T-helper 2 cell (primary cell): ENCODE measurements at places on chromosomes 1 and 21.

DNA sequence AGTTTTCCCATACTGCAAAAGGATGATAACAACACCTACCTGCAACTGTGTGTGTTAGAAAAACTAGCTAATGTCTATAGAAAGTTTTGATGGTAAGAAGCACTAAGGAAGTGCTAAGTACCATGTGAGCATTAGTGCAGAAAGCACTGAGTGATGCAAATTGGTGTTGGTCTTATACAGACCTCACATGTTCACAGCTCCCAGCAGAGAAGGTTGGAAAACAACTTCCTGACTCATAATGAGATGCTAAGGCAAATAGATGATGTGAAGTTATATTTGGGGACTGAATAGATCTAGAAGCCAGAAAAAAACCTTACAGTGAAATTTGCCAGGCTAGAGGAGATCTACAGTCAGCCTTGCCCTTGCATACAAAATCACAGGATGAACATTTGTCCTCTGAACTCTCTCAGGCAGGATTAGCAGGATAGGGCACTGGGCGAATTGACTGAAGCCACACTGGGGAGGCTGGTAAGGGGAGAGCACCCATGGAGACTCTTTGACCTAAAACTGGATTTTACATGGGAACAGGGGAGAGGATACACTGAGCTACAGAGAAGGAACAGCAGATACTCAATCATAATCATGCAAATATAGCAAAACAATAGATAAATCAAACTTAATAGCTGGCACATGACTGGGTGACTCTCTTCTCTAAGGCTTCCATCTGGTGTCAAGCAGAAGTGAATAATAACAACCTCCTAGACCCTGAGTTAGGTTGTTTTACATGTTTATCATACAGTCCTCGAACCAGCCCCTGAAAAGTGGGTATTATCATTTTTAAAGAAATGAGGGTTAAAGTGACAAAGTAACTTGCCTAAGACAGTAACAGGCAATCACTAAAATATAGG lies 61.3 kb downstream of the ASTN1 start:
- DNase-seq: no peak

DNA sequence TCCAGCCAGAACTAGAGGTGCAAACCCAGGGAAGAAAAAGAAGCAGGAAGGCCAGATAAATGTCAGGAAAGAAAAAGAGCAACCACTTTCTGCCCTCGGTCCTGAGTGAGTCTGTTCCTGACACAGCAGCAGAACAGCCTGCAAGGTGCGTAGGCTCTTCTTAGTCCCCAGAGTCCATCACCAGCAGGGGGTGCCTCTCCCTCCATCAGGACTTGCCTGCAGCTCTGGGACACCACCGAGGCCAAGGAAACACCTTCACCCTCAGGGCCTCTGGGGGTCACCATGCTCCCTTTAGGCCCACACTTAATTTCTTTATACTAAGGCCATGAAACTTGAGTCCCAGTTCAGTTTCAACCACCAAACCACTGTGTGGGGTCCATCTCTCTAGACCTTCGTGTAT lies 43.7 kb upstream of the NFASC start:
- no peak for DNase-seq

DNA sequence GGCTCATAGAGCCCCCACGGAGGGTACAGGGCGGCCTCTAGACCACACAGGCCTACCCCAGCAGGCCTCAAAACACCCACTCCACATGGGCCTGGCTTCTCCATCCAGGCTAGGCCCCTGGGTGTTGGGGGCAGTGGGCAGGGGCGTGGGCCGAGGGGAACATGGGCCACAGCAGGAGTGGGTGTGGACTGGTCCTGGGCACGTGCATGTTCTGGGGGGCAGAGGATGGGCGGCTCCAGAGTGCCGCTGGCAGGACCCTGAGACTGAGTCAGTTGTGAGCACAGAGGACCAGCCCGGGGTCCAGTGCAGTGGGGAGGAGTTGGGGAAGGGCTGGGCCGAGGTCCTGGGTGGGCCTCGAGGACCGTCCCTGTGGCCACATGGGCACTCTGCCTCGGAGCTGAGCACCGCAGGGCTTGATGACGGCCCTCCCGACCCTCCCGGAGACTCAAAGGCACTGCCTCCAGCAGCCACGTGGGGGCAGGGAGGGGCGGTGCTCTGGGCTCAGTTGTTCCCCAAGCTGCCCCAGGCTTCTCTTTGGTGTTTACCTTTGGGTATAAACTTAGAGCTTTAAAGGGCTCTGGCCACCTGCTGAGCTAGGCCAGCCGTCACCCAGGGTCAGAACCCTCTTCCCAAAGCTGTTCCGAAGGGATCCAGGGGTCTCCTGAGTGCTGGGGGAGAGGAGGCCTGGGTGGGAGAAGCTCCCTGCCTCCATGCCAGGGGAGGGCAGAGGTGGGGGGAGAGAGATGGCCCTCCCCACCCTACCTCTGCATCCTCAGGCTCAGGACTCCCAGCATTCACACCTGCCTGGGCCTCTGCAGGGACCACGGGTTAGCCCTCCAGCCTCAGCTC lies 79.9 kb downstream of the MORN1 start:
- peak; percentile 52 for DNase-seq

DNA sequence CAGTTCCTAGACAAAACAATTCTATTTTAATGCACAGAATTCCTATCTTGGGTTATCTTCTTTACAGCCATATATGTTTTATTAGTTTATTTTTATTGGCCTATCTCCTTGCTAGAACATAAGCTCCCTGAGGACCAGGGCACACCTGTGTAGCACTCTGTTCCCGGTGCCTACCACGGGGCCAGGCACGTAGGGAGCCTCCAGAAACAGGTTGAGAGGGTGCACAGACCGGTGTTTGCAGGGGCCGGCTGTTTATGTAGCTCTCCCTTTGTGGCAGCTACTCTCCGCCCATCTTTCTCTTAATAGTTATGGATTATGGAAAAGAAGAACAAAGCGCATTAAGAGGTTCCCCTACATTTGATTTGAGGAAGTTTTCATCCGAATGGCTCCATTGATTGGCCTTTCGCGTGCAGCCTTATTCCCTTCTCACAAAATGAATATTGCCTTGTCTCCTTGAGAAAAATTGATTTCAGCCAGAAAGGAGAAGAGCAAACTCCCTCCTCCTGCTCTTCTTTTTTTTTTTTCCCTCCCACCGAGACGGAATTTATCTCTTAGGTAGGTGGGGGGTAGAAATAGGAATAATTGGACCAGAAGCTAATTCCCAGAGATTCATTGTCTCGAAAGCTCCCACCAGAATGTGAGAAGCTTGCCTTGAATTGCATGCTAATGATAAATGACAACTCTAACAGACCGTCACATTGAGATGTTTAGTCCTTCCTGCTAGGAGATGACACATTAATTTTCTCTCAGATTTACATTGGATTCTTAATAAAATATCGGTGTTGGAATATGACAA lies 447.4 kb downstream of the CAMTA1 start:
- no peak for DNase-seq

GRCh38 chr1:56803561-56804156 lies 15.5 kb downstream of the FYB2 start:
- no peak for DNase-seq

DNA sequence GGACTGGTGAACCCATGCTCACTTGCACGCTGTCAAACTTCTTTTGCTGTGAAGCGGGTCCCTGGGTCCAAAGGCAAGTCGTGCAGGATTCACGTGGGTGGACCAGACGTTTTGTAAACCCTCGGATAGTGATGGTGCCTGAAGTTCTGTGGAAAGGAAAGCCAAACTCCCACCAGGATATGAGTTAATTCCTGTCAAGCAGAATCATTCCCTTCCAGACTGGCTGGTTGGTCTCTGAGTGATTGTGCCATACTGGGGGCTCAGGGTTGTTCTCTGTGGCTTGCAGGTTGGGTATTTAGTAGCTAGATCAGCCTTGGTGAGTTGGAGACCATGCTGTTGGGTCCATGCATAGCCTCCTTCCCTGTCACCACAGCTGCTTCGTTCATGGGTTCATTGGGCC lies 32.7 kb upstream of the IGSF5 start:
- DNase-seq: no peak

DNA sequence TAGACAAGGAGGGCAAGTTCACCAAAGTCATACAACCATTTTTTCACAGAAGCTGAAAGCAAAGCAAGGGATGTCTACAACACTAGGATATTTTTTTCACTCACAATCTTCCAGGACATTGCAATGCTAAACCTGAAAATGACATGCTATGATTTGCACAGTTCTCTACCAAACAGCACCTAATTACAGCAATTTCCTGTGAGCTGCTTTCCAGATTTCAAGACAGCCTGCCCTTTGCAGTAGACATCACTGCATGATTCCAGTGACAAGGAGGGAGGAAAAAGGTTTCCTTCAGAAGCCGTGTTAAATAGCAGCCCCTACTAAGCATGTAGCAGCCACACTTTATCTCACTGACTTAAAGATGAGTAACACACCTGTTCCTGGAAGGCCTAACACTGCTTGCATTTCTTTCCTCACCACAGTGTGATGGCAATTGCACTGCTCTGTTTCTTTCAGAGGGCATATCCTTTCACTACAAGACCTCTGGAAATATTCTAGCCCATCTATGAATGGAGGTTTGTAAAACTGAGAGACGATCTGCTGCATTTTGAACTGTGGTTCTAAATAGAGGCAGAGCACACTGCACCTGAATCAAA lies 97.1 kb downstream of the DUSP10 start:
- DNase-seq: no peak

GRCh38 chr1:55427606-55428005 lies 212.4 kb upstream of the USP24 start:
- no peak for DNase-seq

GRCh38 chr1:167935216-167936067 lies 1.0 kb upstream of the DCAF6 start:
- peak; percentile 27 for DNase-seq

GRCh38 chr1:211591980-211592493 lies 13.1 kb upstream of the SLC30A1 start:
- no peak for DNase-seq

DNA sequence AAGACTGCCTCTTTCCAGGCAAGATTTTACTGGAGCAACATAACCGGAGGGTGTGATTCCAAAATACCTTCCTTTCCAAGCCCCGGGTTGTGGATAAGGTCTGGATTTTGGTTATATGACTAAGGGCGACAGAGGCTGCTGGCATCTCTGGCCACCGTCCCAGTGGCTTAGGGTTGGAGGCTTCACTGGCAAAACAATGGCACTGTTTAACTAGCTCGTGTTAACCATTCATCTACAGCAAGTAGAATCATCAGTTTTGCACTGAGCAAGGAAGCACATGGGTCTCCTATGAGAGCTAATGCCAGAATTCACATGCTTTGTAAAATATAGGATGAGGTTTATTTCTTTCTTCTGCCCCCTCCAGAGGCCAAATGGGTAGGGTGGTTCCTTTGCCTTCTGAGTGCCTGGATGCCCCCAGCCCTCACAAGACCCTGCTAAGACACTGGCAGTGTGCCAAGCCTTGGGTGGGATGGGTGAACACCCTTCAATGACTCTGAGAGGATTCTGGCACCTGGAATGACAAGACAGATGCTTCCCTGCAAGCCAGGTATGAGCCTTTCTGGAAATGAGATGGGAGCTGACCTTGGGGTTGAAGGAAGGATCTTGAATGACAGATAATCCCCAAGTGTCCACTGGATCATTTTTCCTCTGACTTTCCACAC lies 36.8 kb downstream of the DHCR24 start:
- DNase-seq: no peak

DNA sequence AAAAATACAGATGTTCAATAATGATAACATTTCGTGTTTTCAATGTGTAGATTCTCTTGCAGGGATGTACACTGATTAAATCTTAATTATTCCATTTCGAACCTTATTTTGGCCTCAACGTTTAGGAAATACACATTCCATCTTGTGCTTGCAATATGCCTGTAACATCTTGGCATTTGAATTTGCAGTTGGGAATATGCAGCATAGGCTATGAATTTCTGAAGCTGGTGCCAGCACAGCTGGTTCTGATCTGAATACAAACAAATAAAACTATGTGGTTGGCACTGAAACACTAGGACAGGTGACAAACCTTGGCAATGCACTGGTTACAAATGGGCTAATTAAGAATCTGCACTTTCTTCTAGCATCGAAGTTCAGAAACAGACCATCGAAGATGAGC lies 108.4 kb downstream of the ERG start:
- no peak for DNase-seq

DNA sequence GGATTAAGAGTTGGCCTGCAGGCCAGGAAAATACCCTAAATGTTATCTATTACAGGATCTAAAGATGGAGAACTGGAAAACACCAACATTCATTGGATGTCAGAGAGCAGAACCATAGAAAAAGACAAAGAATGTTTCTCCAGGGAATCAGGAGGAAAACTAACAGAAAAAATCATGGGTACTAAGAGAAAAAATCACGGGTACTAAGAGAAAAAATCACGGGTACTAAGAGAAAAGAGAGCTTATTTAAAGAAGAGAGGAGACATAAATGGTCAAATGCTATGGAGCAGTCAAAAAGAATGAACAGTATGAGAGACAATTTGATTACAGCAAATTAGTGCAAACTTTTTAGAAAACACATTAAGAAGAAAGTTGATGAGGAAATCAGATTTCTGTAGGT lies 73.8 kb upstream of the SERBP1 start:
- DNase-seq: no peak

DNA sequence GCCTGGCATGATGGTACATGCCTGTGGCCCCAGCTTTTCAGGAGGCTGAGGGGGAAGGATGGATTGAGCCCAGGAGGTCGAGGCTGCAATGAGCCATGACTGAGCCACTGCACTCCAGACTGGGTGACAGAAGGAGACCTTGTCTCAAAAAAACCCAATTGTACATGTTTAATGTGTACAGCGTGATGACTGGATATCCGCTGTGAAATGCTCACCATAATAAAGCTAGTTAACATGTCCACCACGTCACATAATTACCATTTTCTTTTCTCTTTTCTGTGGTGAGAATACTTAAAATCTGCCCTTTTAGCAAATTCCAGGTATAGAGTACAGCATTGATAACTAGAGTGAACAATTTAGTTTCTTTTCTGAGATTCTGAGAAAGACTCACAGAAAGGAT lies 24.0 kb downstream of the TMPRSS2 start:
- no peak for DNase-seq

DNA sequence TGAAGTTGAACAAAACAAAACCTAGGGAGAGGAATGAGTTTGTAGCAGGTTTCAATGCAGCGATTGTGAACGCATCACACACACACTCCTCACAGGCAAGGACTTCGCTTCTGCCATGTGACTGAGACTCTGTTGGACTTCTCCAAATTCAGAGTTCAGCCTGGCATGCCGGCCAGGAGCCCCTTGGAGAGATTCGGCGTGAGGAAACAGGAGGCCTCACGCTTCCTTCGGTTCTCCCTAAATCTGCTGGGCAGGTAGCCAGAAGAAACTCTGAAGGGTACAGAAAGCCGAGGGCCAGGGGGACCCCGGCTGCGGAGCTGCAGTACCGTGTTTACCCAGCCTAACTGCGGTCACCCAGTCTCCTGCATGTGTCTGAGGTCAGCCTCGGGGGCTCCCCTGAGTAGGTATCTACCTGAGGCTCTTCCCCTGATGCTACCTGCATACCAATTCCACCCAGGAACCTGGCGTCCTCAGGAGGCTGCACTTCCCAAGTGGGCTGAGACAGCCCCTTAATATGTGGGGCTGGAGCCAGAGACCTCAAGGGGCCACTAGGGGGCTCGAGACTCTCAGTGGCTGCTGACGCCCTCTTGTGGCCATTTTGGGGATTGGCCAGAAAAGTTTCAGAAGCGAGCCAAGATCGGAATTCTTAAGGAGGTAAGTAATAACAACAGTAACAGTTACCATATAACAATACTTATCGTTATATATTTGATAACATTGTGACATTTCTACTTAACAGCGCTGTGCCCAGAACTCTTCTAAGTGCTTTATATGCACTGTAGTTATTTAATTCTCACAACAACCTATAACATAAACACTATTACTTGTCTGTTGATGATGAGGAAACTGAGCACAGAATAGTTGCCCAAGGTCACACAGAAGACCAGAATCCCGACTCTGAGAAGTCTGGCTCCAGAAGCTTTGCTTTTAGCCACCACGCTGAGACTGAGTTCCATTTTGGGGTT lies 2.7 kb upstream of the ANXA9 start:
- peak; percentile 73 for DNase-seq

GRCh38 chr1:17745479-17745955 lies 9.6 kb upstream of the ACTL8 start:
- DNase-seq: no peak
